Effector memory CD8-positive, alpha-beta T cell (primary cell): ENCODE measurements at places on chromosomes 2 and 18.

- DNase-seq: no peak
Measured at GRCh38 chr2:239824046-239824694, 201.0 kb downstream of the NDUFA10 start.

GRCh38 chr2:240418311-240418710 lies 17.2 kb upstream of the GPC1 start:
- no peak for DNase-seq

DNA sequence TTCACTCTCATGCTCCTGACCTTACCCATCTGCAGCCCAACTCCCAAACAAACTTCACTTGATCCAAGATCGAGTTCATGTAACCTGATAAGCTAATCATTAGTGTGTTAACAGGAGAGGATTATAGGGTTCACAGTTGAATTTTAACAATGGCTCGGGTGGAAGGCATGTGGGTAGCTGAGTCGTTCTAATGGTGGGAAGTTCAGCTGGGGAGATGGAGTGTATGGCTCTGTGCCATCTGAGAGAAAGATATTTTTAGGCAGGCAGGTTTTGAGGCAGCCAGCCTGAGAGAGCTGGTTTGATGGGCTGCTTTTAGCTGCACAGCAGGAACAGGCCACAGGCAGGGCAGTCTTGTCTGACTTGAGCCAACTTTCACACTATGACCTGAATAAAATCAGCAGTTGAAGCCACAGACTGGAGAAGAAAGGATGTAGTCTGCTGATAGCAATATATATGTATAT lies 17.7 kb upstream of the NFE2L2 start:
- DNase-seq: no peak

DNA sequence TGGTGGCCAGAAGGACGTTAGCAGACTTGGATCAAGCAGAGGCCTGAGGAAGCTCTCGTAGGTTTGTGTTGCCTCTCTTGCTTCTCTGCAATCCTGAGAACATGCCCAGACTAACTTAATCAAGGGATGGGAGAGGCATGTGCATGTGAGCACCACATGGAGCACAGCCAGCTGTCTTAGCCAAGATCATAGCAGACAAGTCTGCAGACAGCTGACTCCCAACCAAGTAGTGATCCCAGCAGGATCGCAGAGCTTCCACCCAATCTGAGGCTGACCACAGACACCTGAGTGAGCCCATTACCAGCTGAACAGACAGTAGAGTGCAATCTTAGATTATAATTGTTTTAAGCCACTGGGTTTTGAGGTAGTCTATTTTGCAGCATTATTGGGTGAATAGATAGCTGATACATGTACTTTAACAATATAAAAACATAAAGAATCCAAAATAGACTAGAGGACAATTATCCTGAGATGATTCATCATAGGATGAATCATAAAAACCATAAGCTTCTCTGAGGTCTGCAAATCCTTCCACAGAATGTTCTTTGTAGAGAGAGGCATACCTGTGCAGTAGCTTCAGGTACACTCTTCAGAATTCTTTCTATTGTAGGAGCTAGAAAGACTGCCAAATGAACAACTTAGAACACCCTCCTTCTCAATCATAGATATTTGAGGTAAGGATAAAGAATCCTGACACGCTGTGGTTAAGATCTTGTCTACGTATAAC lies 25.2 kb upstream of the FAM110C start:
- DNase-seq: no peak

- no peak for DNase-seq
Measured at GRCh38 chr2:166764216-166764615, 124.1 kb upstream of the XIRP2 start.

GRCh38 chr18:53701697-53702096 lies 522.8 kb downstream of the MBD2 start:
- DNase-seq: no peak

- no peak for DNase-seq
Measured at GRCh38 chr18:42211201-42211600, 256.2 kb downstream of the PIK3C3 start.

- no peak for DNase-seq
Measured at GRCh38 chr2:233259730-233260129, 8.3 kb downstream of the ATG16L1 start.

GRCh38 chr18:58315739-58316215 lies 271.8 kb downstream of the NEDD4L start:
- DNase-seq: no peak

DNA sequence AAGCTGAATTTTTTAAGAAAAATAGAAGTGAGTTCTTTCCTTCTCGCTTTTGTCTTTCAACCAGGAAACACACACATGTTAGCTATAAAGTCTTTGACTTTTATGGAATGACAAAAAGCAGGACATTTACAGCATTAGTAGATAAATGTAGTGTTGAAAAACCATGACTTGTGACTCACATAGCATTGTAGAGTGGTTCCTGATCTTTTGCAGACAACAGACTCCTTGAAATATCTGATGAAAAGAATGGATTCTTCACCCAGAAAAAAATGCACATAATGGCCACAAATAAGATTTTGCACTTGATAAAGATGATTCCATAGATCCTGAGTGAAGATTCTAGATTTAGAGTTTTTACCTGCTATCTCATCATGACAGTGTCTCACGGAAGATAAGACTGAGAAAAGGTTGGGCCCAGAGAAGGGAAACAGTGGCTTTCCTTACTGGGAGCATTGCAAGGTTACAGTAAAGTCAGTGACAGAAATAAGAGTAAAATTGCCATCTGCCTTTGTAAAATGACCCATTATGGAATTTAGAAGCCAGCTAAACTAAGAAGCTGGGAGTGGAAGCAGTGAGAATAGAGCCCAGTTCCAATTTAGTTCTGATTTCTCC lies 14.0 kb downstream of the SMARCAL1 start:
- no peak for DNase-seq

GRCh38 chr2:120448961-120449810 lies 103.2 kb downstream of the INHBB start:
- no peak for DNase-seq

- no peak for DNase-seq
Measured at GRCh38 chr2:181841079-181841478, 50.5 kb upstream of the ITPRID2 start.

DNA sequence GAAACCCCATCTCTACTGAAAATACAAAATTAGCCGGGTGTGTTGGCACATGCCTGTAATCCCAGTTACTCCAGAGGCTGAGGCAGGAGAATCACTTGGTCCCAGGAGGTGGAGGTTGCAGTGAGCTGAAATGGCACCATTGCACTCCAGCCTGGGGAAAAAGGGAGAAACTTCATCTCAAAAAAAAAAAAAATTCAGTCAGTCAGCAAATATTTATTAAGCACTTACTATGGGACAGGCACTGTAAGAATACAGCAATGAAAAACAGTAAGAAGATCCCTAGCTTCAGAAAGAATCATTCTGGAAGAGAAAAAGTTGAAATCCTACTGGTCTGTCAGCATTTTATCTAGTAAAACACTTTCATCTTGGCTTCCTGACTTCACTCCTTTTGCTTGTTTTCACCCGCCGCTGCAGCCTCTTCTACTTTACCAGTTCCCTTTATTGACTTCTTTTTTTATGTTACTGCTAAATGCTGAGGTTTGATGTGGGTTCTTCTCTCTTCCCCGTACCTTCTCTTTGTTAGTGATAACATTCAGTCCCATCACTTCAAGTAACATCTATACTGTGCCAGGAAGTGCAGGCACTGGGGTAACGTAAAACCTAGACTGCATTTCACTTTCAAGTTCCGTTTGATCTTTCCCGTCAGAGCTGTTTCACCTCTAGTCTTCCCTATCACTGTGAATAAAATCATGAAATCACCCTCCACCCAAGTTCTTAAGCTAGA lies 10.8 kb upstream of the TAF4B start:
- DNase-seq: peak; percentile 1
